Activated naive CD4-positive, alpha-beta T cell treated with anti-CD3 and anti-CD28 coated beads, Interleukin-2, amount 50 U/mL, for 72 hours (primary cell): ENCODE measurements at places on chromosomes 2 and 18.

DNA sequence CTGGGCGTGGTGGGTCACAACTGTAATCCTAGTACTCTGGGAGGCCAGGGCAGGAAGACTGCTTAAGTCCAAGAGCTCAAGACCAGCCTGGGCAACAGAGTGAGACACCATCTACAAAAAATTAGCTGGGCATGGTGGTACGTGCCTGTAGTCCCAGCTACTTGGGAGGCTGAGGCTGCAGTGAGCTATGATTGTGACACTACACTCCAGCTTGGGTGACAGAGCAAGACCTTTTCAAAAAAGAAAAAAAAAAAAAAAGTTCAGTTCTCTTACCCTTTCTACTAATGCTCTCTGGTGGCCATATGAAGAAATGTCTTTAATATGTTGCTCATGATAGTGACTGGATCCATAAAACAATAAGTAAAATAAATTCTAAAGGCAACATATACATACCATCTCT lies 14.9 kb downstream of the TYW5 start:
- no peak for DNase-seq

DNA sequence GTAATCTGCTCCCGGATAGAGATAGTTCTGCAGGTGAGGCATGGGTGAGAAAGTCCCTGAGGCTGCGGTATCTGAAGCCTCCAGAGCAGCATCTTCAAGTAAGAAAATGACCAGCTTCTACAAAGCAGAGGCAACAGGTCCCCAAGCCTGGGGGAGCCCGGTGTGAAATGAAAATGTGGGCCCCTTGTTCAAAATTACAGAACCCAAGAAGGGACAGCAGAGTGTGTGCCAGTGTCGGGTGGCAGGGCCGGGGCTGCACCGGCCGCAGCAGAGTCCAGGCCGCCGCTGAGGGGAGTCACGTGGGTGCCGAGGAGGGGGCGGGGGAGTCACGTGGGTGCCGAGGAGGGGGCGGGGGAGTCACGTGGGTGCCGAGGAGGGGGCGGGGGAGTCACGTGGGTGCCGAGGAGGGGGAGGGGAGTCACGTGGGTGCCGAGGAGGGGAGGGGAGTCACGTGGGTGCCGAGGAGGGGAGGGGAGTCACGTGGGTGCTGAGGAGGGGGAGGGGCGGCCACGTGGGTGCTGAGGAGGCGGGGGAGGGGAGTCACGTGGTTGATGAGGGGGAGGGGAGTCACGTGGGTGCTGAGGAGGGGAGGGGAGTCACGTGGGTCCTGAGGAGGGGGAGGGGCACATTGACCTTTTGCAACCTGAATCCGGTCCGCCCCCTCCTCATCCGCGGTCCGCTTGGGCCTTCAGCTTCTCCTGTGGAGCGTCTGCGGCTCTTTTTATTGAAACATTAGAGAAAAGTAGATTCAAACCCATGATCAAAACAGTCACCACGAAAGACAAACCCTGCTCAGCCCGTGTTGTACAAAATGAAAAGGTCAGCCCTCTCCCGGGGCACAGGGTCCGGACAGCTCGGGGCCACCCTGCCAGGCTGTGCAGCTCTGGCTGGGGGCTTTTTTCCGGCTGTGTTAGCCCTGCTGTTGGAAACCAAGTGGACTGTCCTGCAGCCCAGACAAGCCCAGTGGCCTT lies 10.4 kb downstream of the COLEC11 start:
- no peak for DNase-seq

- DNase-seq = no peak
Measured at GRCh38 chr2:134249755-134250154, 4.1 kb upstream of the MGAT5 start.

- no peak for DNase-seq
Measured at GRCh38 chr2:123415678-123416077, 609.4 kb upstream of the CNTNAP5 start.

GRCh38 chr2:221097568-221097915 lies 474.6 kb downstream of the EPHA4 start:
- DNase-seq = no peak

GRCh38 chr2:63425606-63426005 lies 162.7 kb downstream of the WDPCP start:
- no peak for DNase-seq

DNA sequence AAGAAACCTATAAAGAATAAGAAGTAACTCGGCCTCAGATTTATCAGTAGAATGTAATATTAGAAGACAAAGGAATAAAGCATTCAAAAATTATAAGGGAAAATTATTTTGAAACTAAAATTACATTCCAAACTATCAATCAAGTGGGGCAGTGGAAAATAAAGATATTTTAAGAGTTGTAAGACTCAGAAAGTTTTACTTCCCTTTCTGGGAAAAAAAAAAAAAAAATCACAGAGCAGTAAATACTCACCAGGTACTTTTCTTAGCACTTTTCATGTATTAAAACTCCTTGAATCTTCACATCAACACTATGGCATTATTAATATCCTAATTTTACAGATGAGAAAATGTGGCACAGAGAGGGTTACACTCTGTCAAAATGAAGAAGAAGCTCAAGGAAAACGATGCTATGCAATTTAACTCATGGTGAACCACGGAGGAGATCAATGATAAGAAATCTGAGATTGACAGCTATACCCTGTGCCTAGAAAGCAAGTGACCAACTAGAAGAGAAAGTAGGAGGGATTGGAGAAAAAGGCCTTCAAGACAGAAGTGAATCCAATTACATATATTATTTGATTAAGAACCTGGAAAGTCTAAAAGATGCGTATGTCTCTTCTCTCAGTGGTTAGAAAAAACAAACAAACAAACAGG lies 238.9 kb upstream of the ID2 start:
- DNase-seq = no peak

DNA sequence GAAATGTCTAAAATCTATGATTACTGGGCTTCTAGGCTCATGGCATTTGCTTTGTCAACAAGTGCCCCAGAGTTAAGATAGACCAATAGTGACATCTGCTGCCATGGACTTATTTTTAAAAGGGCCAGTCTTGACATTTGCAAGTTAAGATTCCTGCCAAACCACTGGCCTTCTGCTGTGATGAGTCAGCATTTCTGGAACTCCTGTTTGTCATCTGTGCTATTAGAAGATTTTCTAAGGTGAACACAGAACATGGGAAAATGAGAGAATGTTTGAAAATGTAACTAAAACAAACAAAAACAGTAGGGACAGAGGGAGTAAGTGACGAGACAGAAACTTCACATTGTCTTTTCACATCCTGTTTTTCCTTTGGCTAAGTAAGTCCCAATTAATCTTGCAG lies 93.7 kb upstream of the WDR75 start:
- DNase-seq = no peak

DNA sequence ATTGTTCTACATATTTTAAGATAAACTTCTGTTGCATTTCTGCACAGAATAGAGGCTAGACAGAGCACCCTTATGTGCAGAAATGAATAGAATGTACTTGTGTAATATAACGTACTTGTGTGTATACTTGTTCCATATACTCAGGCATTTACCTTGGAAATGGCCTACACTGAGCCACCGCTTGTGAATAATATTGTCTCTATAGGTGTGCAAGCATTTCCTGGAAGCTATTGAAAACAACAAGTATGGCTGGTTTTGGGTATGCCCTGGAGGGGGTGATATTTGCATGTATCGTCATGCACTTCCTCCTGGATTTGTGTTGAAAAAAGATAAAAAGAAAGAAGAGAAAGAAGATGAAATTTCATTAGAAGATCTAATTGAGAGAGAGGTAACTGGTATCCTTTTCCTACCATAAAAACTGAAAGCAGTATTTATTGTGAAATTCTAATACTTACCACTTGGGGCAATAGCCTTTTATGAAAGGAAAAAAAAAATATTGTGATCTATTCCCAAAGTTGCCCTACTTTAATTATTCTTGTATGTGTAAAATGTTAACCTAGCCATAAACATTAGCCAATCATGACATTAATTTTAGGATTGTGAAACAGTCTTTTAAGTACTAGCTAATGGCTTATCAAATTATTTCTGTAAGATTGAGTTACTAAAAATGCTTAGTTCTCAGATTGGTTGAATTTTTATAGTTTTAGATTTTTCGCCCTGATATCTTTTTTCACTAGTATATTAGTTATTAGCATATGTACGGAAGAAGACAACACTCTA lies 18.0 kb downstream of the ZC3H15 start:
- DNase-seq = no peak

- no peak for DNase-seq
Measured at GRCh38 chr18:58363767-58364540, 264.9 kb downstream of the ALPK2 start.

DNA sequence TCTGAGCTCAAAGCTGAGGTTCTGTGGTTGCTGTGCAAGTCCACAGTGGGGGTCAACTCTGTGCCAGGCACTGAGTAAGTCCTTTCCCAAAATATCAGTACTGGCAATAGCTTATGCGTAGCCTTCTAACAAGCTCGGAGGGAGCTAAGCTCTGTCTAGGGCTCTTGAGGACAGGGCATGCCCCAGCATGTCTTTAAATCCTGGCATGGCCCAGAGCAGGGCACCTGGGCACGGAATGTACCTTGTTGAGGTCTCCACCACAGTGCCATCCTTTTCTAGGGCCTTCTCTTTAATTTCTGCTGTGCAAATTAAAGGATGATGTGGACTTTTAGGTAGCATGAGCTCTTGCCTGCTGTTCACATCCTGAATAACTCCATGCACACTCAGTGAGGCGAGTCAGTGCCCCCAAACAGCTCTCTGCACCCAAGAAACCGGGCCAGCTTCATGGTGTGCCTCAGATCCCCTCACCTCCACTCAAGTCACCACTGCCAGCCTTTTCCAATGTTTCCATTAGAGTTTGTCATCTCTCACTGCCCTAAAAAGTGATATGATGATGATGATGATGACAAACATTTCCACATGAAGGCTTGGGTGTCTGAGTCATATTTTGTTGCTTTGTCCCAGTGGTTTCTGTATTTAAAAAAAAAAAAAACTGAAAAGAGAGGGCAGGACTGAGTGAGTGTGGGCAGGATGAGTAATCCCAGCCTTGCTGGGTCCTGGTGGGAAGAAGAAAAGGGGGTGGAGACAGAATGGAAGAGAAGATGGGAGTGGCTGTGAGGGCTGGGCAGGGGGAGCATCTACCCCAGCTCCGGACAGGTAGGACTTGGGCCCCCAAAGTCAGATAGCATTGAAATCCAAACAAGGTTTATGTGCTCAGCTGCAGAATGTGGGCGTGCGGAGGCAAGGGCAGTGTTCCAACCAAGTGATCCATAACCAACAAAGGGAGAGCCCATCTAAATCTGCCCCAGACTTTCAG lies 78.9 kb downstream of the ZBTB7C start:
- no peak for DNase-seq

DNA sequence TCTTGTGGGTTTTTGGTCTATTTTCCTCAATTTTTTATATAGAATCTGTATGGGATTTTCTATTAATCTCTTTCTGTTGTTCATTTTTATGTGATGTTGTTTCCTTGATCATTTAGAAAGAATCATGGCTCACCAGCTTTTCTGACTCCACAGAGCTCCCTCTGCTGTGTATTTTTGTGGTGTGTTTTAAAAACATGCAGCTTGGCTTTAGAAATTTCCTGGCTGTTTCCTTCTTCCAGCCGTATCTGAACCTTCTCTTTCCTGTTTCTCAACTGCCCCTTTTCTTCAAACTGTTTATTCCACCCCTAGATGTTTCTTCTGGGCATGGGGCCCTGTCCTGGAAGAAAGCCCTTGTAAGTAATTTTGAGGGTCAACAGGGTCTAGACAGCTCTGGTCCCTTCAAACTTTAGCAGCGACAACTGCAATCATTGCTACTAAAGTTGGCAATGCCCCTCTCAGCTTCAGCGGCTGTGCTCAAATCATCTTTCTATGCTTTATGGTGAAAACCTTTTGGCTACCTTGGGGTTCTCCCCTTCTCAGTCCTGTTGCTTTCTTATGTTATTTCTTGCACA lies 17.6 kb upstream of the COPS8 start:
- DNase-seq = no peak

GRCh38 chr18:63421514-63421913 lies 762 bp downstream of the VPS4B start:
- DNase-seq = no peak

DNA sequence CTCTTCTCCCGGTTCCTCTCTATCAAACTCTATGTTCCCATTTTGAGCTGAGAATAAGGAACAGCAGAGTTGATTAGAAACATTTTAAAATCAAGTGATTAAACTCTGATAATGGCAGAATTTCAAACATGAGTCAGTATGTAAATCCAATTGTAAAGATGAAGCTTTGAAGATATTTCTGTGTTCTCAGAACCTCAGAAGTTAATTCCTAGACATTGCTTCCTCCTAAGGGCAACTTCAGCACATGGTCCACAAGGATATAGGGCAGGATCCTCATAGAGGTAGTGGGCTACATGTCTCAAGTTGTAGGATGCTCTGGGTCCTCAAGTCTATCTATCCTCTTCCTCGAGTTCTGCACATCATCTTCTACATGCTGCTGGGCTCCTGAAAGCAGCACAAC lies 46.3 kb downstream of the QPCT start:
- no peak for DNase-seq

DNA sequence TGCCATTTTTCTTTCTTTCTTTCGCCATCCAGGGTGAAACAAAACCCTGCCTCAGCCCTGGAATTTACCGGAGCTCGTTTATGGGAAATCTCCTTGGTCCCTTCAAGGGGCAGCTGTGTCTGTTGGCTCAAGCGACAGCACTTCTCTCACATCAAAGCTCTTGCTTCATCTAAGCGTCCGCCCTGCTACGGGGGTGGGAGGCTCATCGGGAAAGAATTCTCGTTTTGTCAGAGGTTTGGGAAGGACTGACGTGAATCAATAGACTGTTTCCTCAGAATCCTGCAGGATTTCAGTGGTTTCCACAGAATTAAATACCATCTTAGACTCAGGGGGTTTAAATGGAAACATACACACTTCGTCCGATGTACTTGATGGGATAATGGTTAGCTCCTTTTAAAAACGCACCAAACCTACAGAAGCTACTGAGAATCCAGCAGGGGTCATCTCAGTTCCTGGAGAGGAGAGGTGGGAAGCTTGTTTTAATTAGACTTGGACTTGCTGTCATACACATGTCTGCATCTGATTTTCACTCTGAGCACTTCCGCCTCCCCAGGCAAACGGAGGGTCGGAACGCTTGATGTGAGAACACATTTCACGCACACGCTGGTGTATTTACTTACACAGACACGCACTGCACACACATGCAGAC lies 91.6 kb downstream of the ASB1 start:
- no peak for DNase-seq

GRCh38 chr2:71530641-71531332 lies 77.4 kb downstream of the DYSF start:
- DNase-seq = no peak

GRCh38 chr2:58539973-58540372 lies 298.8 kb upstream of the FANCL start:
- DNase-seq = no peak

GRCh38 chr2:165779706-165780105 lies 14.3 kb downstream of the GALNT3 start:
- DNase-seq = no peak
